ENCODE measurements at places on chromosomes 12 and 14.

- DNase-seq, result no peak
These were observed 126.0 kb upstream of the PARP11 start for GRCh38 chr12:3998968-3999792.

DNA sequence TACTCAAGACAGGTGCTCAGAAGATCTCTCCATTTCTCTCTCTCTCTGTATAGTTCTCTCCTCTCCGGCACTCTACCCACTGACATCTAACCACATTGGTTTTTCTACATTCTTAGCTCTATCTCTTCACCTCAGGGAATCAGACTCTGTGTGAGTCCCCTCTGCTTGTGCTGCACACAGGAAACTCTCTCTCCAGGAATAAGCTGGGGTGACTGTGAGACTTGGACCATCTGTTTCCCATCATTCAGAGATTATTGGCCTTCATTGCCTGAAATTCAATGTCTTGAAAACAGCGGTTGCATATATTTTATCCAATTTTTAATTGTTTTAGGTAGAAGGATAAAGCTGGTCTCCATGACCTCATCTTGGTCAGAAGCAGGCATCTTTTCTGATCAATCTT is 105.0 kb downstream of the SLC35F4 start:
- DNase-seq, result no peak

- no peak for DNase-seq
These were observed 2.2 kb downstream of the NUDT4 start for GRCh38 chr12:93379981-93380361.

DNA sequence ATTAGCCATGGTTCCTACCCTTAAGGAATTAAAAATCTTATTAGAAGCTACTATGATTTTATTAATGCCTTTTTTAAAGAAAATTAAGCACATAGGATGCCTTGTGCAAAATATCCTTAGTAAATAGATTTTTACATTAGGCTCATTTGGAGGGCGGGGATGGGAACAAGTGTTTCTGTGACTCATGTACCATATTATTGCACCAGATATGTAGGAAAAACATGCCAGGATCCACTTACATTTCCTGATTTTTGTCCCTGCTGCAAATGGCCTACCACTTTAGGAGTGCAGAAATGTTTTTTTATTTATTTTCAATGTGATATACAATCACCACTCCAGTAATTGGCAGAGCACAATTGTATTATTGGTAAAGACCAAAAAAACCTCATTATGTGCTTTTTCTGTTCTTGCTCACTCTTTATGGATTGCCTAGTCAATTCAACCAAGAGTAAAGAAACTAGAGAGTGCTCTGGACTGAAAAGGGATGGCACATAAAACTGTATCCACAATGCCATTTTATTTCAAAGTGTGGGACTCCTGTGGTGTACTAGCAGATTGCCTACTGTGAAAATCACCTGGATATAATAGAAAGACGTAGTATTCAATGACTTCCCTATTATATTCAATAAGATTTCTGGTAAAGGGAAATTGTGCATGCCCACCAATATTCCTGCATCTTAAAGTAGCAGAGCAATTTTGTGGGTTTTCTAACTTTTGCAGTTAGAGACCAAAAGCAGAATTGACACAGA is 86.9 kb downstream of the ANO6 start:
- no peak for DNase-seq

DNA sequence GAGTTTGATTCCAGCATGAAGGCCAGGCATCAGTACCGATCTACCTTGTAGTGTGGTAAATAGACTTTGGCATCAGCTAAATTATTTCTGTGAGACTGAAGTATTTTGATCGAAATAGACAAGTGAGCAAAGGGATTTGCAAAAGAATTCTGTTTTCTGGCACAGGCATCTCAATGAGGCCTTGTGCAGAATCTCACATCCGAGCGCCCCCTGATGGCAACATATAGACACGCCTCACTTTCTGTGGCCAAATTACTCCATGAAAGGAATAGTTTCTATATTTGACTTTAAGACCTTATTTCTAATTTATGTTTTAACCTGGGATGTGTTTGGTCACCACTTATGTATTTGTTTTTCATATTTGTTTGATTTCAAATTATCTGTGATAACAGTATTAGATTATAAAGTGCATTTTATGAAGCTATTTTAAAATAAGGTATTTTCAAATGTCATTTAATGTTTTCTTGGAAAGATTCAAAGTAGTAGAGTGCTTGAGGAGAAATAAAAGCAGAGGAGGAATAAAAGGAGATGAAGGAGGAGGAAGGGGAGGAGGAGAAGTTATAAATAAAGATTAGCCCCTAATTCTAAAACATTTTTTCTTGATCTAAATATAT is 731.9 kb downstream of the NRXN3 start:
- DNase-seq, result no peak

DNA sequence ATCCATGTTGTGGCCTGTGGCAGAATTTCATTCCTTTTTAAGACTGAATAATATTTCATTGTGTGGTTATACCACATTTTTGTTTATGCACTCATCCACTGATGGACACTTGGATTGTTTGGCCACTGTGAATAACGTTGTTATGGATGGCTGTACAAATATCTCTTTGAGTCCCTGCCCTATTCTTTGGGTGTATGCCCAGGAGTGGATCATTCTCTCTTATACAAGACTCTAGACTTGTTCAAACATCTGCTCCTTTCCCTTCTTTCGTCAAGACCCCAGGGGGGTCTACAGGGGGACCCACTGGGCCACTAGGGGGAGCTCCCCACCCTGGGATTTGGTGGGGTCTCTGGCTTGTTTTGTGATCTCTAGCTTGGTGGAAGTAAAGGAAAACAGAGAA is 77.4 kb downstream of the FBXL14 start:
- DNase-seq, result no peak

- DNase-seq, result peak; percentile 32
These were observed 3.0 kb downstream of the LTBP2 start for GRCh38 chr14:74608959-74609611.

- DNase-seq, result no peak
These were observed 143.6 kb upstream of the VRK1 start for GRCh38 chr14:96653597-96653996.

- no peak for DNase-seq
These were observed 11.9 kb downstream of the RIN3 start for GRCh38 chr14:92525322-92526095.

DNA sequence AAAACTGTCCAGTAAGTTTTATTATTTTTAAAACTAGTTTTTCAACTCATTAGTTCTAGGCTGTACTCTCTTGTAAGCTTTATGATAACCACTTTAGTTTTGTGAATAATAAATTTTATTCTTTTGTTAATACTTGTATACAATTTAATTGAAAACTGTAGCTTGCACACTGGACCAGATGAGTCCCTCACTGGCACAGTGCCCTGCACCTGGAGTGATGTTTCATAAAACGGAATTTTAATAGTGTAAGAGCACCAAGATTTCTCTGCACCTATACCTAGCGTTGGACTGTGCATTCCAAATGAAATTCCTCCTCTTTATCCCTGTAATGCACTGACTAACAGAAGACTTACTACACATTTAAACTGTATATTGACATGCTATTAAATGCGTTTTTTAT is 80.8 kb downstream of the PRIMA1 start:
- no peak for DNase-seq

GRCh38 chr14:76720382-76720813 is 40.9 kb upstream of the VASH1 start:
- peak; percentile 60 for DNase-seq

DNA sequence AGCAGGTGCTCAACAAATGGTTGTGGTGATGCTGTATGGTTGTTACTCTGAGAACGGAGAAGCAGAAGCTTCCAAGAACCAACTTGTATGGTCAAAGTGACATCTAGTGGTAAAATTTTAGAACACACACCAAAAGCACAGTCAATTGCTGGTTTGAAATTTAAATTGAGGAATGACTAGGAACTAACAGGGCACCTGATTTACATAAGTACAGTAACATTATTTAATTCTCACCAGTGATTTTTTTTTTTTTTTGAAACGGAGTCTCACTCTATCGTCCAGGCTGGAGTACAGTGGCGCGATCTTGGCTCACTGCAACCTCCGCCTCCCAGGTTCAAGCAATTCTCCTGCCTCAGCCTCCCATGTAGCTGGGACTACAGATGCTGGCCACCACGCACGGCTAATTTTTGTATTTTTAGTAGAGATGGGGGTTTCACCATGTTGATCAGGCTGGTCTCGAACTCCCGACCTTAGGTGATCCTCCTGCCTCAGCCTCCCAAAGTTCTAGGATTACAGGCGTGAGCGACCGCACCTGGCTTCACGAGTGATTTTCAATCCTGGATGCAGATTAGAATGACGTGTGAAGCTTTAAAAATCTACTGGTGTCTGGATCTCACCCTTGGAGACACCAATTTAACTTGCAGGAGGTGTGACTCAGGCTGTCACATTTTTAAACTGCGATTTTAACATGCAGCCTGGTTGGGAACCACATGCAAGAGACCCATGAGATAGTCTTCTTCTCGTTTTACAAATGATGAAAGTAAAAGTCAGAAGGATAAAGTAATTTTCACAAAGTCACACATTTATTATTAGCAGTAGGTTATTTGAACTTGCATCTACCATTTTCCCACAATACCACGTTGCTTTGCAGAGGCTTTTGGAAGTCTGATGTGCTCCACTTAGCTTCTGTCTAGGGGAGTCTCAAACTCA is 14.1 kb upstream of the NUMB start:
- peak; percentile 48 for DNase-seq

DNA sequence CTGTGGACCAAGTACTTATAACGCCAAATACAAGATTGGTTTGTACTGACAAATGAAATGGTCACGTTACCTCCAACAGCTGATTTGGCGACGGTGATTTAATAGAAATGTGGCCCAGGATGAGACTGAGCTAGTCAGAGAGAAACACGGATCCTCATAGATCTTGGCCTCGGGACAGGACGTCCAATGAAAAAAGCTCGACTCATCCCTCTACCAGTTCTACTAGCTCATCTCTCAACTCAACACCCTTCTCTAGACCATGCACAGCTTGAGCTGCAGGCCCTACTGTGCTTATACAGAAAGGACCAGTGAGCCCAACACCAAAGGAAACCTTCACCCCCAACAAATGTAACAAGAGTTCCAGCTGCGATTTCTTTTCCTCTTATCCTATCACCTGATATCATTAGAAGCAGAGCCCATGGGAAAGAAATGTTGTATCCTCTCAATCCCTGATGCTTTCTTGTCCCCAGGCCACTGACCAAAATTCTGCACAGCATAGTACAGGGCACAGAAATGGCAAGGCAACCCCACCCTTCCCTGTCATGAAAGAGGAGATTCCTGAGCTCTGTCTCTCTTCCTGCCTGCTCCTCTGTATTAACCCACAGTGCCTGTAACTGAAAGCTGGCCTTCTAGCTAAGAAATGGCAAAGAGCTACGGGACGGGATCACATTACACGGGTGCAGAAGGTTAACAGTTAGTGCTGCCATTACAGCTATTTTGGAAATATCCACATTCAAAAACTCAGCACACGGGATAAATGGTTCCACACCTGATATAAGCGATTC is 39.2 kb downstream of the DICER1 start:
- DNase-seq, result no peak

- no peak for DNase-seq
These were observed 54.7 kb upstream of the OTOGL start for GRCh38 chr12:80044694-80045046.

DNA sequence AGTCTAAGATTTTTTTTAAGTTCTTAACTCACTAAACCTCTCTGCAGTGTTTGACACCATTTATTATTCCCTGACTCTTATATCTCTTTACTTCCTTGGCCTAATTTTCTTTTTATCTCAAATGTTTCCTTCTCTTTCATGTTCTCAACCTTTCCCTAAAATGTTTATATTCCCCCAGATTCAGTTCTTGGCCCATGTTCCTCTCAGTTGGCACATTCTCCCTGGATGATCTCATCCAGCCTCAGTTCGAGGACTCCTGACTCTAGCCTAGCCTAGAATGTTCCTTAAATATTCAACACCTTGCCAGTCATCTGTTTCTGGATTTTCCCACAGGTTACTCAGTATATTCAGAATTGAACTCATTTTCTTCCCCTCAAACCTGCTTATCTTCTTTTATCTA is 81.3 kb downstream of the SCN8A start:
- no peak for DNase-seq

DNA sequence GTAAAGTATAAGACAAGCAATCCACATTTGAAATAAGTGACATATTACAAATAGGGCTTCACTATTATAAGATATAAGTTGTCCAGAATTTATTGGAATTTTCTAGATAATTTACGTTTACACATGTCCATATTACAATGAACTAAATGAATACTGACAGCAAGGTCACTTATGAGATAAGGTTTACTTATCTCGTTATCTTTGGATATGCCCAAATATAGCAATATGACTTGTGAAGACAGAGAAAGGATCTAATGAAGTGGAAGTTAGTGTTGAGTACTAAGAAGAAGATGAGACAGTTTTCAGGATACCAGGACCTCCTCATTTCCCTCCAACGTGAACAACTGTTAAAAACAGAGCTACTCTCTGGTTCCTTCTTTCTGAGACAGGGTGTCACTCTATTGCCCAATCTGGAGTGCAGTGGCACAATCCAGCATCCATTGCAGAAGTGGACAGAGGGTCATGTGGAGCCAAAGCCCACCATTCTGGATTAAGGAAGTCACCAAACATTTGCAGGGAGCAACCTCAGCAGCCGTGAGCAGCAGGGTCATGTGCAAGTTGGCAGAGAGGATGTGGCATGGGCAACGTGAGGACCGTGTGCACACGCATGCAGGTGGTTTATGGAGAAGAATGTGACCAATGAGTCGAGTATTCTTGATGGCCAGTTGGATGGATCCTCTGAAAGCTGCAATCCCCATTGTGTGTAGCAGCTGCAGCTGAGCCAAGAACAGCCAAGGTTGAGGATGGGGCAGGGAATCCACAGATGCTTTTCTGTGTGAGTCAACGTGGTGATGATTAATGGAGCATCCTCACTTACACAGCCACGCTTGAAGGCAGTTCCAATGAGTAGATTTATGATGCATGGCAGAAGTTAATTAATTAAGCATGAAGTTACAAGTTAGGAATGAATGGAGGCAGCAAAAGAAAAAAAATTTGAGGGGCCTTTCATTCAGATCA is 111.0 kb downstream of the BICD1 start:
- DNase-seq, result no peak

GRCh38 chr12:120093336-120093591 is 23.3 kb downstream of the RAB35 start:
- no peak for DNase-seq

DNA sequence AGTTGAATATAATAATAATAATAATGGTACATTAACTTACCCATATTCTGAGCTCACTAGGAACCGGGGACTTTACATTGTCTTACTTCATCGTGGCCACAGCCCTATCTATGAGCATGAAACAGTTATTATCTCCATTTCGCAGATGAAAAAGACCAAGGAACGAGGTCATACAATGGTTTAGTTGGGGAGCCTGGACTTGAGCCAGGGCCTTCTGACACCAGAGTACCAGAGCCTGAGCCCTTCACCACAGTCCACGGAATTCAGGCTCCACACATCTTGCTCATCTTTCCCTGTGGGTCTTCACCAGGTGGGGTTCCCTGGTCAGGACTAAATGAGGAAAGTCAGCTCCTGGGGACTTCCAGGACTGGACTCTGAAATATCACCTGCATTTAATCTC is 31.3 kb upstream of the CMKLR1 start:
- DNase-seq, result no peak

DNA sequence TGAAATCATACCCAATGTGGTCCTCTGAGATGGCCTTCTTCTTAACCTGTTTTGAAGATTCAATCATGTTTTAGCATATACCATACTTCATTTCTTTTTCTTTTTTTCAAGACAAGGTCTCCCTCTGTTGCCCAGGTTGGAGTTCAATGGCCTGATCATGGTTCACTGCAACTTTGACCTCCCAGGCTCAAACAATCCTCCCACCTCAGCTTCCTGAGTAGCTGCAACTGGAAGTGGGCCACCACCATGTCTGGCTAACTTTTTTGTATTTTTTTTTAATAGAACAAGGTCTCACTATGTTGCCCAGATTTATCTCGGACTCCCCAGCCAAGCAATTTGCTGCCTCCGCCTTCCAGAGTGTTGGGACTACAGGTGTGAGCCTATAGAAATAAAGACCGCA is 30.4 kb downstream of the SOAT2 start:
- DNase-seq, result no peak
